ENCODE measurements at places on chromosomes 4 and X.

DNA sequence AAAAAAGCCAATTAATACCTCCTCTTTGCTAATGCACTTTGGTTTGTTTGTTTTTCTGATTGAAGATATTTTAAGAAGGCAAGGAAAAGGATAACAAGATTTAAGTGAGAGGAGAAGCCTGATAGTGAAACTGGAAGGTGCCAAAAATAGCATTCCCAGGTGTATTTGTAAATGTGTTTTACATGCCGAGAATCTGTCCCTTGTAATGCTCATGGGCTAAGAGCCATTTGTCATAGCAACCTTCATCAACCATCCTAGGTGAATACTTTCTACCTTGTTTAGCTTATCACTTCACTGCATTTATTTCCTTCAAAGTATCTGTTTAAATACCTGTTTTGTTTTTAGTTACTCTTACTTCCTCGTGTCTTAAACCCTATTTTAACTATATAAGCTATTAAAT, 127.8 kb downstream of the KCTD8 start:
- DNase-seq = no peak

- DNase-seq = no peak
Measured at GRCh38 chr4:29983890-29984289, 736.3 kb upstream of the PCDH7 start.

- DNase-seq = no peak
Measured at GRCh38 chrX:115624916-115625315, 63.9 kb downstream of the PLS3 start.

- no peak for DNase-seq
Measured at GRCh38 chr4:73711989-73712388, 28.4 kb upstream of the CXCL8 start.

- no peak for DNase-seq
Measured at GRCh38 chr4:137389911-137390520, 142.3 kb downstream of the PCDH18 start.

DNA sequence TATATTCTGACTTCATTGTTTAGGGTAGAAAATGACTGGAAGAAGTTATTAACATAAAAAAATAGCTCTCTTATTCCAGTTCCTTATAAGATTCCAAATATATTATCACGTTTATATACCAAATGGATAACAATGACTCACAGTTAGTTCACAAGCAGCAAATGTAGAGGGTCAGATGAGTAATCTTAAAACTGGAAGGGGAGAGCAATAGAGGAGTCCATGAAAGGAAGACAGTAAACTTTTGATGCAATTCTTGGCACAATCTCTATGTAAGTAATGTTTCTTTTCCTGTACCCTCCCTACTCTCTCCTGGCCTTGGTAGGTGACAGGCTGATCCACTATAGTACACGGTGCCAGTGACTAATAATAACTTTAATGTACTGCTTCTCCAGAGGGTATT, 259.0 kb upstream of the TRPC5 start:
- no peak for DNase-seq

- no peak for DNase-seq
Measured at GRCh38 chr4:62544428-62544827, 1344.3 kb downstream of the ADGRL3 start.

Measured in stimulated activated CD8-positive, alpha-beta memory T cell treated with anti-CD3 and anti-CD28 coated beads, Interleukin-4, amount 100 ng/mL, for 1 hour (primary cell).